Fibroblast of lung (primary cell): ENCODE measurements at places on chromosomes 7 and 10. TPM values are rescaled to one million over a fixed set of nuclear protein-coding genes. Genes with fewer than 3 reads are reported as not detected.

IFIT1B gene
- total RNA-seq, result under 0.01 TPM in 1 of 2 replicates, not detected in the other

GTF2IRD2 gene
- 5.6 and 8.2 TPM in 2 replicates for total RNA-seq

SLC13A4 gene
- total RNA-seq, result 0.26 and 0.50 TPM in 2 replicates

TAF3 gene
- 1.5 and 2.1 TPM in 2 replicates for total RNA-seq

LIPN gene
- not detected in 2 replicates for total RNA-seq

CPXM2 gene
- total RNA-seq, result 9.8 and 48.1 TPM in 2 replicates

OGDHL gene
- total RNA-seq, result under 0.01 TPM in 2 replicates

PON1 gene
- not detected in 2 replicates for total RNA-seq

MORN4 gene
- 6.4 and 13.4 TPM in 2 replicates for total RNA-seq

HHEX gene
- 3.1 and 3.5 TPM in 2 replicates for total RNA-seq

SGCE gene
- 93.2 and 106 TPM in 2 replicates for total RNA-seq

GHITM gene
- 233 and 259 TPM in 2 replicates for total RNA-seq

SPDYE5 gene
- not detected in 2 replicates for total RNA-seq

TFEC gene
- under 0.01 and 0.17 TPM in 2 replicates for total RNA-seq

GIMAP8 gene
- under 0.01 TPM in 2 replicates for total RNA-seq

SH3PXD2A gene
- 26.2 and 33.2 TPM in 2 replicates for total RNA-seq

PLCE1 gene
- total RNA-seq, result 0.33 and 1.0 TPM in 2 replicates

JAZF1 gene
- 4.6 and 9.1 TPM in 2 replicates for total RNA-seq

ARHGAP22 gene
- 21.3 and 75.5 TPM in 2 replicates for total RNA-seq

ZNF239 gene
- 6.2 and 7.8 TPM in 2 replicates for total RNA-seq

C7orf33 gene
- not detected in 2 replicates for total RNA-seq

RAB18 gene
- 36.0 and 42.1 TPM in 2 replicates for total RNA-seq

CFTR gene
- under 0.01 and 0.26 TPM in 2 replicates for total RNA-seq

FAM25G gene
- not detected in 2 replicates for total RNA-seq

SPACDR gene
- total RNA-seq, result under 0.01 and 0.50 TPM in 2 replicates

GBX1 gene
- not detected in 2 replicates for total RNA-seq

RBM17 gene
- total RNA-seq, result 46.1 and 56.8 TPM in 2 replicates

NME8 gene
- total RNA-seq, result not detected in 2 replicates

BTBD16 gene
- not detected in 2 replicates for total RNA-seq

RPEL1 gene
- total RNA-seq, result 0.17 and 0.26 TPM in 2 replicates

METTL27 gene
- 4.9 and 15.7 TPM in 2 replicates for total RNA-seq
